GM23248 (cell line): ENCODE measurements at places on chromosomes 3 and 15. TPM values are rescaled to one million over a fixed set of nuclear protein-coding genes. Genes with fewer than 3 reads are reported as not detected.

Gene HHLA2
- total RNA-seq, result not detected in 2 replicates

GRCh38 chr3:87052499-87053260 is 61.7 kb upstream of the VGLL3 start:
- no peak for DNase-seq

GRCh38 chr15:35693886-35694285 is 147.9 kb upstream of the DPH6 start:
- no peak for DNase-seq

DNA sequence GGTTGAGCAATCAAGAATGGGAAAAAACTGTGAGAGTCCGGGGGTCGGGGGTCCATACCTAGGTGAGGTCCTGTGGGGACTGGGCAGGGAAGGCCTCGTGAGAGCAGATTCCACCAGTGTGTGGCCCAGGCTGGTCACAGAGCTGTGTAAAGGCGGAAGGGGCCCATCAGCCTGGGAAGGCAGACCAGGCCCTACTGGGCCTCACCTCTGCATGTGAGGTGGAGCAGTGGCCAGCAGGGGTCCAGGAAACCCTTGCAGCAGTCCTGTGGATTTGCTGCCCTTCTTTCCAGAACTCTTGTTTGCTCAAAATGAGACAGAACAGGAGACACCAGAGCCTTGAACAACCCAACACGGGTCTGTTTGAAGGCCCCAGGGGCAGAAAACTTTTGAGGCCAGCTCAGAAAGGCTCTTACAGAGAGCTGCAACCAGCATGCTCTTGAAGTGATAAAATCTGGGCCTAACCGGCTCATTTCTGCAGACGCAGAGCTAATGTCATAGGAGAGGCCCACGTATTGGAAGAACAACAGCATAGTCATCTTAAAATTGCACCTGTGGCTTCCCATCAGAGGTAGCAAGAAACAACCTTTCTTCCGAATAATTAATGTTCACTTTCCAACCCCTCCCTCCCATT is 30.3 kb upstream of the HHATL start:
- no peak for DNase-seq

- DNase-seq, result no peak
Observed at GRCh38 chr15:39784638-39785037, 2.0 kb upstream of the FSIP1 start.
